ENCODE measurements at places on chromosomes 5 and 9.

GRCh38 chr5:143673676-143674468, 138.1 kb upstream of the HMHB1 start:
- DNase-seq, result no peak

- DNase-seq, result no peak
Observed at GRCh38 chr9:69427286-69427685, 102.3 kb downstream of the ENTREP1 start.

DNA sequence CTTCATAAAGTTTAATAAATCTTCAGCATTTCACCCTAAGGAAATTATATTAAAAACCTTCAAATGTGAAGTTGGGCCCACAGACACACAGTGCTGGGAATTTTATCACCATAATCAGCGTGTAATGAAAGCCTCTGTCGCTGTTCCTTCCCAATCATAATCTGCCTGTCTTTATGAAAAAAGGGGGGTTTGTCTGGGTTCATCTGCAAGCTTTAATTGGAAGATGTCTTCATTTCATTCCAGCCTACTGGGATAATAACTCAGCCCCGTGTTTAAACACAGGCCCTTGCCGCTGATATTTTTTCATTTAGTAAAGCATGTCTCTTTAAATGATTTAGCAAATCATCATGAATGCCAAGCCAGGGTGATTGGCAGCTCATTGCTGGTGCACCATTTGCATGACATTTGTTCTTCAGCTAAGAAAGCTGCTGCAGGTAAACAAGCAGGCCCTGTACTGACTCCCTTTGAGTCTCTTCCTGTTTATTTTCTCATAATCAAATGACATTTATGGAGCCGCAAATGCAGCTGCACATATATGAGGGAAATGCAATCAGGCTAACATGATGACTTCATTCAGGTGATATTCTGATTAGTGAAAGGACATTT, 362.9 kb upstream of the TLE4 start:
- no peak for DNase-seq

DNA sequence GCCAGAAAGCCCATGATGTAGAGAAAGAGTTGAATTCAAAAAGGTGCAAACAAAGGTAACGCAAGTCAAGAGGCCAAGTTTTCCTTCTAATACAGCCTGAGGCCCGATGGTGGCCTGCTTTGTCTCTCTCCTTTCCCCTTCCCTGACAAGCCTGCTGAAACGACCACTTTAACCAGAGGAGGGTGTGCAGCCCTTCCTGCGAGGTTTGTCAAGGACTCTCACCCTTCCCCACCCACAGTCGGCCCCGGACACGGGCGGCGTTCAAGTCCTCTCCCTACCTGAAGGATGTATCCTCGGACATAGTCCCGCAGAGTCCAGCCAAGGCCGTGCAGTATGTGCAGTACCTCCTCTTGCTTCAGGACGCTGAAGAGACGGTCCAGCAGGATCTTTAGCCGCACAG, 318.2 kb downstream of the BNC2 start:
- no peak for DNase-seq

GRCh38 chr5:139551191-139551889, 9.8 kb upstream of the UBE2D2 start:
- no peak for DNase-seq

- no peak for DNase-seq
Observed at GRCh38 chr5:177542816-177543465, 11.4 kb downstream of the FAM193B start.

DNA sequence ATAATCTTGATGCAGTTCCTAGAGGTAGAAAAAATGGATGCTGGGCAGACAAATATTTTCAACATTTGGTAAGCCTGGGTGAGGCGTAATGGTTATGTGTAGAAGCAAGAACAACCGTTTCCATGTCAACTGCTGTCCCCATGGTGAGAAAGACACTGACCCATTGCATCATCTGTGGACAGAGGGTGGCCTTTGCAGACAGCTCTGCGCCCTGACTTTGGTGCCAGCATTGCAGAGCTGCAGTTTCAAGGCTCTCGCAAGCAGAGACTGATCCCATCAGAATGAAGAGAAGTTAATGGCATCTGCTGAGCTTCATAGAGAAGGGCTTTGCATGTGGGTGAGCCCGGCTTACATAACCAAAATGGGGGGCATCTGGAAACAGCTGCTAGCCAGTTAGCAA, 179.0 kb upstream of the ADRA1B start:
- no peak for DNase-seq

GRCh38 chr5:112554101-112554977, 135.3 kb upstream of the EPB41L4A start:
- DNase-seq, result no peak

DNA sequence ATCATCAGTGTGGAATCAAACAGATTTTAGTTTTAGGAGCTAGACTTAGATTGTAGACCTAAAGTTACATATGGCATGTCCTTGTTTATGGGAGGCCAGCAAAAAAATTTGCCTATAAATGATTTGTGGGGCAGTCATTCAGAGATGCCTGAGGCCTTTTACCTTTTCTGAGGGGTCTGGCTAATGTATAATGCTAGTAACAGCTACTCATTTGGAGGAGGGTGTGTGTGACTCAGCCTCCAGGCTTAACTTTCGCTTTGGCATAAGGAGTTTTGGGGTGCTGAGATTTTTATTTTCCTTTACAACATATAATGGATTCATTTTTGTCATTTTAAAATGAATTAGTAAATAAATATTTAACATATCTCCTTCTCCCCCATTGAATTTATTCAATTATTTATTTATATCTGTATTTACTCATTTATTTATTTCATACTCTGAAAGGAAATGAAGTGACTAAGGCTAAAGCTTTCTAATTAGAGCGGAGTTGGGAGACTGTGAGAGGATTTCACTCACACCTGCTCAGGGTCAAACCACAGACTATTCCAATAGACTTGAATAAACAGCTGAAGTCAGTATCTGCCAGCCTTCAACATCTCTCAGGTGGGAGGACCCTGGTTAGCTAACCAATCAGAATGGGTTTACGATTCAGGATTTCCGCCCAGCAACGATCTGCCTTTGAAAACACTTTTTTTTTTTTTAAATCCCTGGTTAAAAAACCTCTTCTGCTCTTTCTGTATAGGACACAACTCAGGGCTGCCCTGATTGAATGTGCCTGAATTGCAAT, 487.5 kb upstream of the SGCD start:
- no peak for DNase-seq

DNA sequence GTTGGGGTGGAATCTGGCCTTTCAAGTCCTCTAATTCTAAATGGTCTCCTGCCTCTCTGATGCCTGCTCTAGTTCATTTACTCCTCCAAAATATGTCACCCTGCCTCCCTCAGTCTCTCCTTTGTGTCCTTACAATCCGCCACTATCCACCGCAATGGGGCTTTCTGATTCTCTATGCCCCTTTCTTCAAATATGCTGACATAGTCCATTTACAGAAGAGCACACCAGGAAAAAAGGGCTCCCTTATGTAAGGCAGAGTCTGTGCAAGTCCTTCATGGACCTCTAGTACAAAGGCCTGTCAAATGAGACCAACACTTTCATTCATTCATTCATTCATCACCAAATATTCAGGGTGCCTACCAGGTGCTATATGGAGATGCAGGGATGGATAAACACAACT, 2.0 kb upstream of the ASTN2 start:
- DNase-seq, result no peak

DNA sequence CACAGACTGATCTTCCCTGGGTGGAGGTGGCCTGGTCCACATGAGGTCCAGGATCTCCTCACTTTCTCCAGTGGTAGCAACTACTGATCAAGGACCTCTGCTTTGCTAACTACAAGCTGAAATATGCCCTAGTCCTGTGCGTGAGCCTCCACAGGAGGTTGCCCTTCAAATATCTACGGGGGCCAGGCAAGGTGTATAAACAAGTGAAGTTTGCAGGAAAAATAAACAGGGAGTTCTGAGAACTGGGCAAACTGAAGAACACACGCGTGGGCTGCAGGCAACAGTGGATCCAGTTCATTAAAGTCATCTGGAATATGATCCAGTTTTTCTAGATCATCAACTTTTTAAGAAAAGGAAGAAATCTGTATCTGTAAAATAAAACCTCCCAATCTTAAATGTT, 167.5 kb upstream of the NR3C1 start:
- DNase-seq, result no peak

- no peak for DNase-seq
Observed at GRCh38 chr5:219991-220390, 1.9 kb downstream of the SDHA start.

GRCh38 chr5:101080462-101081240, 177.6 kb upstream of the ST8SIA4 start:
- DNase-seq, result no peak

DNA sequence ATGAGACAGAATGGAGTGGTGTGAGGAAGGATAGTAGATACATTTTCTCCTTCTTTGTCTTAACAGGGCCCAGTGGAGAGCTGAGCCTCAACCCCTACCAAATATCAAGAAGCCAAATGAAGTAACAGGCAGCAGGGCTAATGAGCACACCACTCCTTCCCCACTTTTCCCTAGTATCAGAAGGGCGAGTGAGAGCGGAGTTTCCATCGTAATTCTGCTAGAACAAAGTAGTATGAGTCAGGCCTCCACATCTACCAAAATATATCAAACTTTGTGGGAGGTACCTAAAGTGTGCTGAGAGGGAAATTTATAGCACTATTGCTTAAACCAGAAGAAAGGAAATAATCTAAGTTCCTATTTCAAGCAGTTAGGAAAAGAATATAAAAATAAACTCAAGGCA, 769.0 kb upstream of the RGMB start:
- DNase-seq, result no peak

DNA sequence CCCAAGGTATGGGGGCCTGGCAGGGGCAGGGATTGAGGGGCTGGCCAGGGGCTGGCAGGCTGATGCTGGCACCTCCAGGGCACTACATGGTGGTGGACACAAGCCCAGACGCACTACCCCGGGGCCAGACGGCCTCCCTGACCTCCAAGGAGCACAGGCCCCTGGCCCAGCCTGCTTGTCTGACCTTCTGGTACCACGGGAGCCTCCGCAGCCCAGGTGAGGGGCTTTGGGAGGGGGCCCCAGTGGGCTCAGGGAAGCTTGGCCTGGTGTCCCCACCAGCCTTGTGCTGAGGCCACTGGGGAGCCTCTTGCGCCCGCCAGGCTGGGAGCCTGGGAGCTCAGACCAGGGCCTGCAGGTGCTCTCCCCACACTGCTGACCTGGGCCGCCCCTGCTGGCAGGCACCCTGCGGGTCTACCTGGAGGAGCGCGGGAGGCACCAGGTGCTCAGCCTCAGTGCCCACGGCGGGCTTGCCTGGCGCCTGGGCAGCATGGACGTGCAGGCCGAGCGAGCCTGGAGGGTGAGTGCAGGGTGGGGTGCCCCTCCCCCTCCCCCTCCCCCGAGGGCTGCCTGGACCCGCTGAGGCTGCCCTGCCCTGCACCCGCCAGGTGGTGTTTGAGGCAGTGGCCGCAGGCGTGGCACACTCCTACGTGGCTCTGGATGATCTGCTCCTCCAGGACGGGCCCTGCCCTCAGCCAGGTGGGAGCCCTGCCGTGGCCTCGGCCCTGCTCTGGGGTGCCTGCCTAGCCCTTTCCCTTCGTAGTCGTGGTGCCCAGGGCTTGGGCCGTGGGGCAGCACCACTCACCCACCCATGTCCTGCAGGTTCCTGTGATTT, 5.7 kb downstream of the MAMDC4 start:
- no peak for DNase-seq

- no peak for DNase-seq
Observed at GRCh38 chr5:145105384-145105783, 729.8 kb downstream of the PRELID2 start.

- no peak for DNase-seq
Observed at GRCh38 chr9:107065549-107065948, 202.6 kb downstream of the ZNF462 start.

- DNase-seq, result no peak
Observed at GRCh38 chr5:94893412-94894135, 275.1 kb downstream of the SLF1 start.

Data from stimulated activated CD8-positive, alpha-beta memory T cell treated with anti-CD3 and anti-CD28 coated beads, Interleukin-2, amount 100 ng/mL, for 1 hour (primary cell).